ENCODE measurements at places on chromosomes 5 and 9.

DNA sequence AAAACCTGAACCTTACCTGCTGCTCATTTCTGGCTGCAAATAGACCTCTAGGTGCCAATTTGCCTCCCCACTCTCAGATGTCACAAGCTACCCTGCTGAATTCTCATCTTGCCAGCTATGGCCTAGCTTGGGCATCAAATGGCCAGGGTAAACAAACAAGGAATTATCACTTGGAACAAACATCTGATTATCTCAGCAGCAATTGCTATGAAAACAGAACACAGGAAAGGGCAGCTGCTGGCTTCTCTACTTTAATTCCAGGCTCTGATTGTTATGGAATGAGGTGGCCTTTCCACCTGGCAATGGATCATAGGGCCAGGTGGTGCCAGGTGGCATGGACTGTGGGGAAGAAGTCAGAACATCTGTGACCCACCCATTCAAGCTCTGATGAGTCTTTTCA, 505.1 kb downstream of the TLR4 start:
- no peak for DNase-seq

- DNase-seq, result no peak
These were observed 43.4 kb upstream of the SH3PXD2B start for GRCh38 chr5:172497591-172498255.

GRCh38 chr9:126337729-126338372, 11.2 kb downstream of the MVB12B start:
- no peak for DNase-seq

DNA sequence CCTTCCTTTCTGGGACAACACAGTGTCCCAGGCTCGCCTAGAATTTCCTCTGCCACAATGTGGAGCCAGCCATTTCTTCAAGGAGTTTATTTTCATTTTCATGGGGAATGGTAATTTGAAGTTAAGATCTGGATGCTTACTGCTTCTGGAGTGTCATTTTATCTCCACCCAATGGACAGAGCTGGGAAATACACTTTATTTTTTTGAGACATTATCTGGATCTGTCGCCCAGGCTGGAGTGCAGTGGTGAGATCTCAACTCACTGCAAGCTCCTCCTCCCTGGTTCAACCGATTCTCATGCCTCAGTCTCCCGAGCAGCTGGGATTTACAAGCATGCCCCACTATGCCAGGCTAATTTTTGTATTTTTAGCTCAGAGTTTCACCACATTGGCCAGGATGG, 12.7 kb upstream of the THG1L start:
- DNase-seq, result no peak
